Activated CD4-positive, alpha-beta T cell treated with anti-CD3 and anti-CD28 coated beads, Interleukin-2, amount 10 ng/mL, durations not matched to agents 7 days and 5 days (primary cell): ENCODE measurements at places on chromosomes 3 and 15.

GRCh38 chr3:95719481-95719880 lies 1094.9 kb upstream of the EPHA6 start:
- DNase-seq, result no peak

DNA sequence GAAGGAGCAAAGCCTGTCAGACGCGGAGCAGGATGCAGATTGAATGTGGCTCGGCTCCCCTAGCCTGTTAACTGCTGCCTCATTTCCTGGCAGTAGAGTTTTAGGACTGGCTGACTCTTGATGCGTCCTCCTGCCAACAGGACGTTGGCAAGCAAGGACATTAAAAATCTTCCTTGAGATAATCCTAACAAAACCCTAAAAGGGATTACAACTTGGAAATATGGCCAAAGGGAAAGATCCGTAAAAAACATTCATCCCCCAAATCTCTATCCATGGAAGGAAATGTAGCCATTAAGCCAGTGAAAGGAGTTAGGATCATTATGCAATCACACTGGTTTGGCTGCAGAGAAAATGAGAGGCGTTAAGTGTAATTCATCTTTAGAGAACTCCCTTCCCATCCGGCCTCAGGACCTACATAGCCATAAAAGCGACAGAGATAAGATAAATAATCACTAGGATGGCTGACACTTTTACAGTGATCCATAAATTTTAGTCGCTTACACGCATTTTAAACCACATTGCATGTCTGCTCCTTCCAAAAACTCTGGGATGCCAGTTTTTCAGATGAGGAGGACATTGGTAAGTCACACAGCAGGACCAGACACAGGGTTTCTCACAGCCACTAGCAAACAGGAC lies 44.5 kb upstream of the C3orf80 start:
- no peak for DNase-seq

DNA sequence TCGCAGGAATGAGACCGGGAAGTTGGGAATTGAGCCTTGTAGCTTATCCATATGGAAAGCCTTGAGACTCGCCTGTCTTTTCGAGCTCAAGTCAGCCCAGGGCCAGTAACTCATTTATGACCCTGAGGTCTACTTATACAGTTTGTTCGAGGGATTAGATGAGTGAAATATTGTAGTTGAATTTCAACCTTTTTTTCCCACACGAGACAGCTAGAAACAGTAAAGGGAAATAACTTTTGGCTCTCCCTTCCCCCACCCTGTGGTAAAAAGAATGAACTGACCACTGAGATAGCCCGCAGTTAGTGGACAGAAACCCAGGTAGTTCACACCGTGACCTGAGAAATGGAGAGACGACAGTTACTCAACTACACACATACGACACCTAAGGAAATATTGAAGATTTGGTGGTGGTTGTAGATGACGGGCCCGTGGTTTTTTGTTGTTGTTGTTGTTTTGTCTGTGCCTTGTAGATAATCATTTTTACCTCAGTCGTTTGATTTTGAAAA lies 841 bp downstream of the EIF3J start:
- DNase-seq, result peak; percentile 26

DNA sequence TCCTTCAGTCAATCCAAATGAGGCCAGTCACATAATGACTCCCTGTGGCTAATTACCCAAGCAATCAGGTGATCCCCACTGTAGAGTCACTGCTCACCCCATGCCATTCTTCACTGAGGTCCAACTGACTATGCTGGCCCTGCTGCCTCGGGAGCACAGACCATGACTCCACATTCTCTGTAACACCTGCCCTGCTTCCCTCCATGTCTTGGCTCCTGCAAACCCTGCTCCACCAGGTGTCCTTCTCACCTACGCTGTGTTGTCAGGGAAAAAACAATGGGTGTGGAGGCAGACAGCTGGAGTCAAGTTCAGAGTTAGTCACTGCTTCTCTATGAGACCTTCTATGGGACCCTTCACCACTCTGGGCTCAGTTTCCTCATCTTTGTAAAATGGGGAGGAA lies 6.1 kb upstream of the SFMBT1 start:
- DNase-seq, result no peak

DNA sequence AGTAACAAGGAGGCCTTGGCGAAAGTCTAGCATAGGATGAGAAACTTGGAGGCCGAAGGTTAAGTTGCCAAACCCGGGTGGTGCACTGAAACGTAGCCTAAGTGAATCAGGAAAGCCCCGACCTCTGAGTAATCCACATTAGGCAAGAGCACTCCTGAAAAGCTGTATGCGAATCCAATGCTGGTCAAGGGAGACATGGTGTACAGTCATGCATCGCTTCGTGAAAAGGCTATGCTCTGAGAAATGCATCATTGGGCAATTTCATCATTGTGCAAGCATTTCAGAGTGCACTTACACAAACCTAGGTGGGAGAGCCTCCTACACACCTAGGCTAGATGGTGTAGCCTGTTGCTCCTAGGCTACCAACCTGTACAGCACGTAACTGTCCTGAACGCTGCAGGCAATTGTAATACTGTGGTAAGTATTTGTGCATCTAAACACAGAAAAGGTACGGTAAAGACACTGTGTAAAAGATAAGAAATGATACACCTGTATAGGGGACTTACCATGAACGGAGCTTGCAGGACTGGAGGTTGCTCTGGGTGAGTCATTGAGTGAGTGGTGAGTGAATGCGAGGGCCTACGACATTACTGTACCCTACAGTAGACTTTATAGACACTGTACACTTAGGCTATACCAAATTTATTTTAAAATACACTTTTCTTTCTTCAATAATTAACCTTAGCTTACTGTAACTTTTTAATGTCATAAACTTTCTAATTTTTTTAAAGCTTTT lies 222.5 kb downstream of the SHQ1 start:
- no peak for DNase-seq

DNA sequence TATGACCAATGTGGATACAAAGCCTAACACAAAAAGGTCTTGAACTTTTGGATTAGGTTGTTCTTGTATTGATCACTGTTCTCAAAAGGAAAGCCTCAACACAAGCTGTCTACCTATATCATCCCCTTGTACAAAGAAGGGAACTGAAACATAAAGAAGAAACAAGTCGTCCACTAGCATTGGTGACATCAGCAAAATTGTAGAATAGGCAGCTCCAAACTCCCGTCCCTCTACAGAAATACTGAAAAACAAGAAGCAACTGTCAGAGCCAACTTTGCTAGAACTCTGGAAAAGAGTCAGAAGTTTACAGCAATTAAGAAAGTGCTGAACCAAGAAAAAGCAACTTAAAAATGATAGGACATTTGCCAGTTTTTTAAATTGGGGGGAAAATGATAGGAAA lies 7.5 kb upstream of the NR1I2 start:
- DNase-seq, result no peak

GRCh38 chr15:71448688-71449114 lies 333.4 kb downstream of the THSD4 start:
- DNase-seq, result no peak

DNA sequence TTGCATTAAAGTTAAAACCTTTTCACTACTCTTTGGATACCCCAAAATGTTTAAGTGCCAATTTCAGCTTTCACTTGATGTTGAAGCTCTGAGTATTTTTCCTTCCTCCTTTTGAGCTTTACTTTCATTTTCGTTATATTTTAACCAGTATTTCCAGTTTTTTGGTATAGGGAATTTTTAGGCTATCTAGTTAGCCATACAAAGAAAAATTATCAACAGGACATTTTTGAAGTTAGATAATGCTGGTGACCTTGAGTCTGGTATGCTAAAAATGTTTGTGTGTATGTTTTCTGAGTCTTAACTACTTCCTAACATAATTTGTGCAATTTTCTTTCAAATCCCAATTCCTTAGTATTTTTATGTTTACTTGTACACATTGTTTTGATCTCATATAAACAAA lies 284.8 kb downstream of the OTOL1 start:
- DNase-seq, result no peak

GRCh38 chr3:59733041-59733809 lies 683.4 kb upstream of the CFAP20DC start:
- DNase-seq, result peak; percentile 8

DNA sequence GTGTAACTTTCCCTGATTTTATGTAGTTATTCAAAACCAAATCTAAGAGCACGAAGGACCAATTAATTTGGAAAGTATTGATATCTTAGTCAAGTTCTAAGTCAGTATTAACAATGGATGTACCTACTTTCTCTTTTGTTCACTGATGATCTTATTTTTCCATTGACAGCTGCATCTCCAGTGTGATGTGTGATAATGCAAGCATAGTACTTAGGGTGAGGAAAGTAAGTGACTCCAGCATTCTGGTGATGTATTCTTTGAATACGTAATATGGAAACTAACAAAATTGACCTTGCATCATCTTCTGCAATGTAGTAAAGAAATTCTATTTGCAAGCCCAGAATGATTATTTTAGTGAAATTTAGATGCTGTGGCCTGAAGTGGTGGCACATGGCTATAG lies 22.4 kb downstream of the FBXW12 start:
- no peak for DNase-seq

DNA sequence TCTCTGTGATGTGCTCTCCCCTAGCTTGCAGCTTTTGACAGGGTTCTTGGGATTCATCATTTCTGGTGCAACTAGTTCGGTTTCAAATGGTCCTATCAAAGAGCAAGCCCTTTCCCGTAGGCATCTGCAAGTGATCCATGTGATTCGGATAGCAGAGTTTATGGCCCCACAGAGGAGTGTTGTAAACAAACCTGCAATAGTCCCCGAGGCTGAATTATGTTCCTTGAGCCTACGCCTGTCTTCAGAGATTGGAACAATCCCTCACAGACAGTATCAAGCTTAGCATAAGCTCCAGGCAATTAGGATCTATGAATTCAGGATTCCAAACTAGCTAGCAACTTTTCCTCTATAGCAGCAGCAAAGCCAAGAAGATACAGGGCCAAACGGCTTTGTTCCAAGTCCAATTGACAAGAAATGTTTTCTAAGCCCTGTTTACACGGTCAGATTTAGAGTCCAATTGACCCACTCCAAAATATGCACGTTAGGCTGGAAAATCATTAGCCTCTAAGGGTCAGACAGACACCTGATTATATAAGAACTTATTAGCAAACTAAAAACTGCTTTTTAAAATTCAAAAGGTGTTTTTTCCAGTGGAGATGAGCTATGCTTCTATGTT lies 24.8 kb downstream of the LNP1 start:
- DNase-seq, result no peak

DNA sequence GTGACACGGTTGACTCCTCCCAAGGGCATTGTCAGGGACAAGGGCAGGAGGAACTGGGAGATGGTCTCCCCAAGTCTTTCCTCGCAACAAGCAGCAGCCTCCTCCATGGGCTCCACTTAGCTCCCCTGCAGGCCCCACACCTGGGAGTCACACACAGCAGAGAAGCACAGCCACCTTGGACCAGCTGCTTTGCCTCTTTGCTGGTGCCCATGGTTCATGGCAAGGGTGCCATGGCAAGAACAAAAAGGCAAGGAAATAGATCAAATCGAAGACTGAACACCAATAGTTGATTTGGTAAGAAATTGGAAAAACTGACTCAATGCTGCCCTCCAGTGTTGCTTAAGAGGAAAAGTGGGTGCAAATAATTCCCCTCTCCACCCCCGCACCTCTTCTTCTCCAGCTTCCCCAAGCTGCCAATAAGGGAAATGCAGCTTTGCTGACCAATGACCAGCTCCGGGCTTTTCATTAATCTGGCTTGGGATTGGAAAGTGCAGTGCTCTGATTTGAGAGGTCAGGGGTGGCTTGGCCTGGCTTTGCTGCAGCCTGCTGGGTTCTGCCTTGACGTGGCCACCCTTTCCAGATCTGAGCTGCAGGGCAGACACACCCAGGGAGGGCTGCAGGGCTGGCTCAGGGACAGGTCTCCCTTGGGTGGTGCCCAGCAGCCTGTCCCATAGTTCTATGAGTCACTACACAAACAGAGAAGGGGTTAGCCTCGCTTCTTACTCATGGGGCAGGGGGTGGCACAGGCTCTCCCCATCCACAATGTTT lies 162.0 kb downstream of the KLF13 start:
- peak; percentile 55 for DNase-seq

DNA sequence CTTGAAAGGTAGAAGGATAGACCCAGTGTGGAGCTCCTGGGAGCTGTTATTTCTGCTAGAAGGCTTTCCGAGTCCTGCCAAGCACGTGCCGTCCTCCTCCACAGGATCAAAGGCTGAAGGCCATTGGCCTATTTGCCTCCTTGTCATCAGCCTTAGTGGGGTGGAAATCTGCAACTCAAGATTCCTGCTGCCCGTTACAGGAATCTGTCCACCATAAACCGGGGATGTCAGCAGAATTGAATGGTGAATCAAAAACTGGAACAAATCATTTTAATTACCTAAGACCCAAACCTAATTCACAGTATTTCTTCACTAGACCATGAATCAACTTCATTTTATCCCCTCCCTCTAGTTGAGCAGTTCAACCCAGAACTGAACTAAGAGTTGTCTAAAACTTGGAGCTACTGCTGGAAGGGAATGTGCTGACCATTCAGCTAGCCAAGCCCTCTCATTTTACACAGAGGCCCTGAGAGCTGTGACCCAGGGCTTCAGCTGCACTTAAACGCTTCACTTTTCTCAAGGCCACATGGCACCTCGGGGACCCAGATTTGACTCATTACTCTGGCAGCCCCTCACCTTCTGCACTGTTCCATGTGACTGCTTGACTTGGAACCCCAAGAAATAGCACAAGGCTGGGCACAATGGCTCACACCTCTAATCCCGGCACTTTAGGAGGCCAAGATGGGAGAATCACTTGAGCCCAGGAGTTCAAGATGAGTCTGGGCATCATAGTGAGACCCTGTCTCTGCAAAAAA lies 36.8 kb upstream of the KIF23 start:
- DNase-seq, result no peak

GRCh38 chr3:14771593-14772497 lies 46.9 kb upstream of the FGD5 start:
- DNase-seq, result no peak
